ENCODE measurements at places on chromosomes 2 and 18.

DNA sequence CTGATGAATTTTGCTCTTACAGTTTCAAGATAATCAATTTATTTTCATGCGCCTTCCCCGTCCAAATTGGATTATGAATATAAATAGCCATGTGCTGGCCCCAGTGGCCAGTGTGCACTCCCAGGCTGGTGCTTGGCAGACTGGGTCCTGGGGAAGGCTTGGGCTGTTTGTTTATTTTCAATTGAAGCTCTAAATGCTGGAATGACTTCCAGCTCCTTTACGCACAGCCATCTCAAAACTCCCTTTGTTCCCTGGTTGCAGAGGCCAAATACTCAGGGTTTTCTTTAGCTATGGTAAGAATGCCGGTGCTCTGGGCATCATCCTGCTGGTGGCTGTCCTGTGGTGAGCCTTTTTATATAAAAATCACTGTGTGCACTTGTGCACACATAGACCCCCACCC is 131.5 kb downstream of the PRKCE start:
- no peak for DNase-seq

GRCh38 chr2:1670636-1671035 is 73.7 kb downstream of the PXDN start:
- no peak for DNase-seq

DNA sequence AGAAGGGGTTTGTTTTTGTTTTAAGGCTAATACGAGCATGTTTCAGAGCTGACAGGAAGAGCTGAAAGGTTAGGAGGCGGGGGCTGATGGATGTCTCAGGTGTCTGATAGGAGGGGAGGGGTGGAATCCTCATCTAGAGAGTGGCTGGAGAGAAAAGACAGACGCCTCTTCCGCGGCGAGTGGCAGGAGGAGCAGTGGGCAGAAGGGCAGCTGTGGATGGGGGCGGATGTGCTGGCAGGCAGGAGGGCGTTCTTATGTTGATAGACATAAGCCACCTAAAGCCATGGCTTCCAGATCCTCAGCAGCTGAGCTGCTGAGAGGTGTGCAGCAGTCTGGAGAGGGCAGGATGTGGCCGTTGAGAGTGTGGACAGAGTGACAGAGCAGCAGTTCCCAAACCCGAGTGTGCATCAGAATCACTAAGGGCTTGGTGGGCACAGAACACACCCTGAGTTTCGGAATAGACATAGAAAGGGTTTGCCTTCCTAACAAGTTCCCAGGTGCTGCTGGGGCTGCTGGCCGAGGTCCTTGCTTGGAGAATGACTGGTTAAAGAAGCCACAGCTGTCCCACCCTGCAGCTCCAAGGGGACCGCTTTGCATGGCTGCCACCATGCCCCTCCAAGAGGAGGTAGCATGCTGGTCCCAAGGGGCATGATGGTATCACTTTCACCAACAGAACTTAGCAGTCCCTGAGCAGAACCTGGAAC is 3.0 kb upstream of the ITM2C start:
- peak; percentile 56 for DNase-seq

DNA sequence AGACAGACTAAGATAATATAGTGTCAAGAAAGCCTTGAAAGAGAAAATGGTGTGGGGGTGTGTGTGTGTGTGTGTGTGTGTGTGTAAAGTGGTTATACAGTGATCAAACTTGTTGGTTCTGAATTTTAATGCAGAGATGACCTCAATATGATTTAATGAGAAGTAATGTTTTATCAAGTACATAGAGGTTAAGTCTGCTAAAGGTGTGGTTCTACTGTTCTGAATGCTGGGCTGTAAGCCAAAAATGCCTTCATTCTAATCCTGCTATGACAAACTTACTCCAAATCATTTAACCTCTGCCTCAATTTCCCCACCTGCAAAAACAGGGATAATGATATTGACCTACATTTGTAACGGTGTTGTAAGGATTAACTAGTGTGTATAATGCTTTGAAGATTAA is 87.9 kb downstream of the WDPCP start:
- no peak for DNase-seq
